ENCODE measurements at places on chromosomes 6 and 20.
A peak's percentile ranks its signal among the peaks of the same experiment; 100 is the strongest.

- DNase-seq, result no peak
Measured at GRCh38 chr6:73058736-73059135, 166.6 kb downstream of the KHDC1L start.

DNA sequence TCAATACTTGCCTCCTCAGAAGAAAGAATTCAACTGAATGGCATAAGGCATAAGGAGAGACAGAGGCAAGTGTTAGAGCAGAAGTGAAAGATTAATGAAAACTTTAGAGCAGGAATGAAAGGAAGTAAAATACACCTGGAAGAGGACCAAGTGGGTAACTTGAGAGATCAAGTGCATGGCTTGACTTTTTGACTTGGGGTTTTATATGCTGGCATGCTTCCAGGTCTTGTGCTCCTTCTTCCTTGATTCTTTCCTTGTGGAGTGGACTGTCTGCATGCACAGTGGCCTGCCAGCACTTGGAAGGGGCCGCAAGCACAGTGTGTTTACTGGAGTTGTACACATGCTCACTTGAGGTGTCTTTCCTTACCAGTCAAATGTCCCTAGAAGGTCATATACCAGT is 222.1 kb upstream of the UFL1 start:
- no peak for DNase-seq

GRCh38 chr6:7644417-7644816 is 54.4 kb downstream of the SNRNP48 start:
- no peak for DNase-seq

GRCh38 chr6:106163966-106164877 is 78.1 kb downstream of the PRDM1 start:
- no peak for DNase-seq

DNA sequence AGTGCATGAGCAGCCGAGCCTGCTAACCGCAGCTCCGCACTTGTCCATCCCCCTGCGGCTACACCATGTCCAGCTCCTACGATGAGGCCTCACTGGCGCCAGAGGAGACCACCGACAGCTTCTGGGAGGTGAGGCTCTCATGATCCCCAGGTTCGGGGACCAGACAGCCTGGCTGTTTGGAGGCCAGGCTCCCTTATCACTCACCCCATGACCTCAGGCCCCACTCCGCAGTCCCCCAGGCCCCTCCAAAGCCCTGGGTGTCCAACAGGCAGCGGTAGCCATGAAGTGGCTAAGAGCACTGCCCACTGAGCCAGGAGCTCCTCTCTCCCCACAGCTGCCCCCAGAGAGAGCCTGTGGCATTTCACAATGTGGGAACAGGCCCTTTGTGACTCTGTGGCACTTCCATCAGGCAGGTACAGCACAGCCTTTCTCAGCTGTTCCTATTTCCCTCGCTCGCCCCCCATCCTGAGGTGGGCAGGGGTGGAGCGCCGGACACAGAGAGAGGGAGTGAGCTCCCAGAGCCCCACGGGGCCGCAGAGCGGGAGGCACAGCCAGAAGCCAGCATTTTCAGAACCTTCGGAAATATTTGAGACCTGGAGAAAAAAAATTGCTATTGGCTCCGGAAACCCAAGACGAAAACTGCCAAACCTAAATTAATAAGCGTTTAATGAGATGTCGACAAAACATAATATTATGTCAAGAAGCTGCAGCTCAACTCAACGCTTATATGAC is 29.7 kb downstream of the SPDEF start:
- DNase-seq, result no peak

GRCh38 chr20:53513168-53513488 is 80.5 kb downstream of the ZNF217 start:
- DNase-seq, result no peak

DNA sequence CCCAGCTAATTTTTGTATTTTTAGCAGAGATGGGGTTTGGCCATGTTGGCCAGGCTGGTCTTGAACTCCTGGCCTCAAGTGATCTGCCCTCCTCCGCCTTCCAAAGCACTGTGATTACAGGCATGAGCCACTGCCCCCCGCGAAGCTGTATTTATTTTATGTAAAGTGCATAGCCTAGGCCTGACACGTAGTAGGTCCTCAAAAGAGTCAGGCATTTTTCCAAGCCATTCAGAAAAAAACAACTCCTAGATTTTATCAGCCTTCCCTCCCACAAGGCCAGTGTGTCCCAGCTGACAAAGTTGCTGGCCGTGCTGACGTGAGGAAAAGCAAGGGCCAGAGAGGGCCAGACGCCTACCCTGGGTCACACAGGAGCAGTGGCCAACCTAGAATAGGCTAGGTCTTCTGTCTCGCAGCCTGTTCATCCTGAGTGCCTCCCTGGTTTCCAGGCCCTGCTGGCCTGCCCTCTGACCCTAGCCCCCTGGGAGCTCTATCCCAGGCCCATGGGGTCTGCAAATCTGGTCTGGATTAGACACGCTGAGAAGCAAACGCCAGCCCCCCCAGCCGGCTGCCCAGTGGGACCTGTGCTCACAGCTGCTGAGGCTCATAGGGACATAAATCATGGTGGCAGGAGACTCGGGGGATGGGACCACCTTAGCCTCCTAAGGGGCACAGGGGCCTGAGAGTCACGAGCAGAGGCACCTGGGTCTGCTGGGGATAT is 11.8 kb downstream of the TCF15 start:
- DNase-seq, result no peak

- no peak for DNase-seq
Measured at GRCh38 chr6:37205175-37205996, 35.4 kb downstream of the PIM1 start.

DNA sequence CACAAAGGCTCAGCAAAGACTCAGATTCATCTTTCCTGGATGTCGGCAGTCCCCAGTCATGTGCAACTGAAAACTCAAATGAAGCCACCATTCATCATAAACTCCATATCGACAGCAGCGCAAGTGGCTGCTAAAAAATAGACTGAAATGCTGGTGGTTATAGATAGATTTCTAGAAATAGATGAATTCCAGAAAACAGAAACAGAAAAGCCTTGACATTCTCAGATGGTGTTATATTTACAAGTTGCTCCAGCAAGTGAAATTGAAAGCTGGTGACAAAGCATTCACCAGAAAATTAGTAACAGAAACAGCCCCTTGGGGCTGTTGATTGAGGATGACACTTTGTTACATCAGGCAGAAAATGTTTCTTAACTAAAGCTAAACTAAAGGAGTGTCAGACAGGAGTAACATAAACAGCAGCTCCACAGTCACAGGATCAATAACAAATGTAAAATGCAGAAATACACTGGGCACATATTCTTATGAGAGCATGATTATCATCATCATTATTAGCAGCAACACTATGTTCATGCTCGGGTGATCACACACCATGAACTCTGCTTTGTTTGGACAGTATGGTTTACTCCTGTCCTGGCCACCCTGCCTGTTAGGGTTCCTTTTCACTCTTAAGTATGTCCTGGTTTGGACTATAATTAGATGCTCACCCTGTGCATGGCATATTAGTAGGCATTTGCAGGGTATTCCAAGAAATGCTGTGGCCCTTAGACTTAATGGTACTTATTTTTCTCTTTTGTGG is 36.4 kb upstream of the SLC35F1 start:
- no peak for DNase-seq

GRCh38 chr20:41443691-41444090 is 77.1 kb upstream of the EMILIN3 start:
- no peak for DNase-seq

- no peak for DNase-seq
Measured at GRCh38 chr20:61505508-61505907, 253.4 kb downstream of the CDH4 start.

DNA sequence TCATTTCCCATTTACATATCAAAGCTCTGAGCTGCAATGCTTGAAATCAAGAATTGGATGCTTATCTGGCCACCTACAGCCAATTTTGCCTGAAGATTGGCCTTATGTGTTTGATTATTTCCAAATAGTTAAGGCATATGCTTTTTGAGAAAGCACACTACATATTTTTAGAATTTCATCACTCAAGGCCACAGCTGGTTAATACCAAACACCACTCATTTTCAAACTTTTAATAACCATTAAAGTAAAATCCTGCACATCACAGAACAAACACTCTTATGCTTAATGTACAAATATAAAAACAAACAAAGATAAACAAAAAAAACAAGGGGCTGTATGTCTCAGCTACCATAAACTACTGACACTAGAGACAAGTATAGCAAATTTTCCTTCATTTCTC is 96.9 kb upstream of the HMGCLL1 start:
- no peak for DNase-seq

- no peak for DNase-seq
Measured at GRCh38 chr6:14876778-14877613, 368.9 kb upstream of the JARID2 start.

GRCh38 chr6:50842446-50842845 is 23.8 kb downstream of the TFAP2B start:
- DNase-seq, result no peak

DNA sequence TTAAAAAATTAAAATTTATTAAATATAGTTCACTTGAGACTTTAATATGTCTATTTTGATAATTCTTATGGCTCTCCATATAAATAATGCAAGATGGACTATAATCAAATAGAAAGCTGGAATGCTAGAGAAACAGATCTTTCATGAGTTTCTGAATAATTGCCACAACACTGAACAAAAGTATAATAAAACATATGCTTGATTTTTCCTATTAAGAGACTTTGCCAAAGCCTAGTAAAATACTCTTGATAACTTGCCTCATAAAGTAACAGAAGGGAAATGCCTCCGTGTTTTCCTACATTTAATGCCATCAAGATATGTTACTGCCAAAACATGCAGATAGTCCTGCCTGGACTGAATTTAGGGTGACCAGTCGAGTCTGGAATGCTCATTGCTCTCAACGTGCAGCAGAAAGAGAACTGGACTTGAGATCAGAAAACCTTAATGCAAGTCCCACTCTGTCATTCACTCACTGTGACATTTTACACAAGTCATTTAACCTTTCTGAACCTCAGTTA is 153.2 kb downstream of the AIG1 start:
- no peak for DNase-seq

- no peak for DNase-seq
Measured at GRCh38 chr6:106381223-106381622, 20.7 kb downstream of the CRYBG1 start.

GRCh38 chr6:45098256-45098655 is 229.9 kb upstream of the RUNX2 start:
- no peak for DNase-seq

DNA sequence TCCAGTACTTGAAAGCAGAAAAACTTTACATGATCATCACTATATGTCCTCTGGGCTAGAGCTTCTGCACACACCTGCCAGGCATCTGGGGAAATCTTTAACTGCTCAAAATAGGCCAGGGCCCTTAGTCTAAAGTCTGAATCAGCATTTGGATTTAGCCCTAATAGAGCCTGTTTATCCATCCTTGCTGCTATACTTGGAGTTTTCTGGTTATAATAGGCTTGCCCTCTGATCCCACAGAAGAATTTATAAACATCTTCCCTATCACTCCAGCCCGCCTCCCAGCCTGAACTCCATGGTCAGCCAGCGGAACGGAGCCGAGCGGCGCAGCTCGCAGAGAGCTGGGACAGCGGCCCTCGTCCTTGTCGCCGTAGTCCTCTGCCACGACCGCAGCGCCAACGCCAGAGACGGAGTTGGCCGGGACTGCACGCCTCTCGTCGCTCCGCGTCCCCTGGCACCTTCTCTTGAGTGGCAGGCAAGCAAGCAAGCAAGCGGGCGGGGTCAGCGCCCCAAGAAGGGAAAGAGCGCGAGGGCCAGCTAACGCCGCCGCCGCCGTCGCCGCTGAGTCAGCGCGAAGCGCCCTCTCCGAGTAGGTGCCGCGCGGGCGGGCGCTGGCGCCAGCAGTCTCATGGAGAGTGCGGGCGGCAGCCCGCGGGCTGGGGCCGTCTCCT is 25.4 kb upstream of the ASIP start:
- peak; percentile 36 for DNase-seq

GRCh38 chr6:96716221-96716620 is 121.1 kb downstream of the GPR63 start:
- DNase-seq, result no peak

GRCh38 chr6:153489479-153489878 is 358.4 kb upstream of the RGS17 start:
- DNase-seq, result no peak

- DNase-seq, result no peak
Measured at GRCh38 chr20:1391640-1392442, 1.0 kb downstream of the FKBP1A start.

DNA sequence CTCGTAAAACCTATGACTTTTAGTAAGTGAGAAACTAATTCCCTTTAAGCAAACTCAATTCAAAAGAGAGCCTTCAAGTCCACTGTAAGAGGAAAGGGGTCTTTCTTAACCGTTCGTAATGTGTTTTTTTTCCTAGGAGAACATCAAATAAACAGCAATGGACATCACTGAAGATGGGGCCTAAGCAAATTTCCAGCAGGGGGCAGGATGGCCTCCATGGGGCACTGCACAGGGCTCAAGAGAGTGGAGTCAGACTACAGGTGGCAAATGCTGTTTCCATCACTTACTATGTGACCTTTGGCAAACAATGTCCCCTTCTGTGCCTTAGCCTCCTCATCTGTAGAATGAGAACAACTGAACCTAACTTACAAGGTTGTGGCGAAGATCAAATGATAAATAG is 88.7 kb downstream of the ARHGAP18 start:
- no peak for DNase-seq

DNA sequence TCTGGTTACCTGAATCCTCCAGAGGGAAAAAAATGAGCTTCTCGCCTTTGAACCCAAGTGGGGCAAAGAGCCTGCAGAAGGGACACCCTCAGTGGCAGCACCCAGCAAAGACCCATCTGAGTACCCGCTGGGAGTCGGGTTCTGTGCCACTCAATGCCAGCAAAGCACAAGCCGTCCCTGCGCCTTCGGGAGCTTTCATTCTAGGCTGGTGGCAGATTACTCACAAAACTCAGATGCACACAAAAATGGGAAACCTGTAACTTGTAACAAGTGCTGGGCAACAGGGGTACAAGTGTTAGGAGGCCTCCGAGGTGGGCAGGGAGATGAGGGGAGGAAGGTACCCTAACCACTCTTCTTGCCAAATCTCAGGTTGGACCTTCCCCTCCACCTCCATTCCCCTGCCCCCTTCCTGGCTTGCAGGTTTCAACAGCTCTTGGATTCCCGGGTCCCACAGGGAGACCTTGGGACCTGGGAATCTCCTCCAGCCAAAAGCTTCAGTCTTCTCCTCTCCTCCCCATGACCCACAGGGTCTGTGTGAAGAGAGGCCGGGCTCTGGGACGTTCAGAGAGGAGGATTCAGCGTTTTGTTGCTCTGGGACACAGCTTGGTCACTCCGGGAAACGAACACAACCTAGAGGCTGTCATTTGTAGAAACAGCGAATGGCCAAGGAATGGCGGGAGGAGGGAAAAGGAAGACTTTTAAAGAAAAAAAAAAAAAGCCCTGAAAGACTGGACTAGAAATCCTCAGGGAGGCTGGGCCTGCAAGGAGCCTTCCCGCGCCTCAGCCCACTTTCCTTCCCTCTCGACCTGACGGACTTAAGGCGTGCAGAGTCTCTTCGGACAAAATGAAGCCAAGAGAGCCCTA is 1.2 kb upstream of the PARD6B start:
- no peak for DNase-seq

- DNase-seq, result no peak
Measured at GRCh38 chr6:121664158-121664557, 228.7 kb downstream of the GJA1 start.

- DNase-seq, result no peak
Measured at GRCh38 chr6:41430875-41431274, 95.5 kb downstream of the NCR2 start.

- no peak for DNase-seq
Measured at GRCh38 chr6:73631849-73632248, 21.9 kb downstream of the SLC17A5 start.

- DNase-seq, result no peak
Measured at GRCh38 chr20:33061658-33062028, 7.9 kb downstream of the BPIFB3 start.

- DNase-seq, result no peak
Measured at GRCh38 chr6:1711136-1711535, 101.4 kb downstream of the FOXC1 start.

- DNase-seq, result no peak
Measured at GRCh38 chr6:53397283-53397682, 48.5 kb upstream of the ELOVL5 start.

Data from hypothalamus (tissue), 51 donors.